Activated T-helper 1 cell treated with anti-CD3 and anti-CD28 coated beads, Interleukin-12 subunit alpha, Interleukin-12 subunit beta, Interleukin-2, Interleukin-4 antibody, amounts not matched to agents 30 ng/mL and 10 ng/mL and 1 ng/mL, durations not matched to agents 14 hours and 24 hours and 36 hours (primary cell): ENCODE measurements at places on chromosomes 16 and 17. TPM values are rescaled to one million over a fixed set of nuclear protein-coding genes. Genes with fewer than 3 reads are reported as not detected.

The KRT33A gene
- total RNA-seq: not detected in 2 replicates

The ITPRIPL2 gene
- 46.7 and 49.6 TPM in 2 replicates for total RNA-seq

The ZNF286A gene
- 26.3 and 30.2 TPM in 2 replicates for total RNA-seq

GRCh38 chr17:73336408-73337329, 24.9 kb upstream of the CDC42EP4 start:
- DNase-seq: no peak

DNA sequence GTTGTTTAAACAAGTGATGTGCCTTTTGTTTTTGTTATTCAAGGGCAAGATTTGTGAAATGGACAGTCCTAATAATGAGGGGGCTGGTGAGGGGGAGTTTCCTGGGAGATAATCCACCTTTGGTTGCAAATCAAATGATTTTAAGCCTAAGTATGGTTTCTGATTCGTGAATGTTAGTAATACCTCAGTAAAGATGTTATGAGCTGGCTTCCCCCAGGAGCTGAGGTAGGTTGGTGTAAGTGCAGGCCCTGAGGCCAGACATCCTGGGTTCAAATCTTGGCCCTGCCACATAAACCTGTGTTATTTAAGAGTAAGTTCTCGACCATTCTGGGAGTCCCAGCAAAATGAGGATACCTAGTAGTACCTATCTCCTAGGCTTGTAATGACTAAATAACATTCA, 1.5 kb downstream of the SNX29 start:
- no peak for DNase-seq

DNA sequence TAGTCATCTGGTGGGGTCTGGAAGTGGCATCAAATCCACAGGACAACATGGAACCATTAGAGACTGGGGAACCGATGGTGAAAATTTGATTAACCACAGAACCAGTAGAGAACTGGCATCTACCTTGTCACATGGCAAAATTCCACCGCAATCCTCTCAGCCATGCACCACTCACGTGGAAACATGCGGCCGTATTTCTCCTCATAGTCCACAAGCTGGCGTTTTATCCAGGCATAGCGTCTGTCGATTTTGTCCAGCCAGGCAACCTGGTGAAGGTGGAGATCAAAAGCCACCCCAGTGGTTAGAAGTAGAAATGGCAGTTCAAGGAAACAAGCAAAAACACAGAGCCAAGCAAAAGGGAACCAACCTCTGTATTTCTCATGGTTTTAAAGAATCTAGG, 87.6 kb downstream of the VPS53 start:
- no peak for DNase-seq

GRCh38 chr17:1834380-1835149, 4.8 kb downstream of the RPA1 start:
- DNase-seq: peak; percentile 27

GRCh38 chr16:83995754-83996153, 27.7 kb downstream of the NECAB2 start:
- DNase-seq: no peak

- DNase-seq: no peak
Observed at GRCh38 chr17:79809530-79810129, 12.8 kb upstream of the CBX8 start.

- DNase-seq: peak; percentile 11
Observed at GRCh38 chr17:72618001-72618509, 474.4 kb downstream of the SLC39A11 start.

DNA sequence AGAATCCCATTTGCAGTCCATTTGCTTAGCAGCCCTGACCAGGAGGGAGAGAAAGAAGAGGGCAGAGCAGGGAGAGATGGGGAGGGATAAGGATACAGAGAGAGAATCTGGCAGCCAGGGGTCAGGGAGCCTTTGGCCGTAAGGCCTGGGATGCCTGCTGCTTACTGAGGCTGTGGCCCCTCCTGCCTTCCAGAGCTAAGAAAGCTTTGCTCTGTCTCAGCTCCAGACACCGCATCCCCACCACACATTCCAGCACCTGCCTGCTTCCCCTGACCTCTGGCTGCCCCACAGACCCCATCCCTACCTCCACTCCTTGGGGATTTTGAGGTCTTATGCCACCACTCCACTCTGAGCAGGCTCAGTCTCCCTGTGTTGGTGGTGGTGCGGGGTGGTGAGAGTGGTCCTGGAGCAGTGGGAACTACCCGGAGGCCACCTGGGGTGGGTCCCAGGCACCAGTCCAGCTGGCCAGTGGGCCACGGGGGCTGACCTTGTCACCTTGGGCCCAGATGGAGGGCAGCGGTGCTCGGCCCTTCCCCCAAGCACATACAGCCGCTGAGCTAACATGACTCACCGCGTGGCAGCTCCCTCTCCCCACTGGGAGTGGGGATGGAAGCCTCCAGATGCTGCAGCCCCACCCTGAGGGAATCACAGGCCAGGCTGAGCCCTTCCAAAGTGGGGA, 58.3 kb downstream of the RAI1 start:
- no peak for DNase-seq
